ENCODE measurements at places on chromosomes 7 and 10. TPM values are rescaled to one million over a fixed set of nuclear protein-coding genes. Genes with fewer than 3 reads are reported as not detected.

Gene OR2F1
- not detected for total RNA-seq

- DNase-seq, result peak; percentile 63
Measured at GRCh38 chr7:89837515-89837914, 316.8 kb upstream of the STEAP1 start.

DNA sequence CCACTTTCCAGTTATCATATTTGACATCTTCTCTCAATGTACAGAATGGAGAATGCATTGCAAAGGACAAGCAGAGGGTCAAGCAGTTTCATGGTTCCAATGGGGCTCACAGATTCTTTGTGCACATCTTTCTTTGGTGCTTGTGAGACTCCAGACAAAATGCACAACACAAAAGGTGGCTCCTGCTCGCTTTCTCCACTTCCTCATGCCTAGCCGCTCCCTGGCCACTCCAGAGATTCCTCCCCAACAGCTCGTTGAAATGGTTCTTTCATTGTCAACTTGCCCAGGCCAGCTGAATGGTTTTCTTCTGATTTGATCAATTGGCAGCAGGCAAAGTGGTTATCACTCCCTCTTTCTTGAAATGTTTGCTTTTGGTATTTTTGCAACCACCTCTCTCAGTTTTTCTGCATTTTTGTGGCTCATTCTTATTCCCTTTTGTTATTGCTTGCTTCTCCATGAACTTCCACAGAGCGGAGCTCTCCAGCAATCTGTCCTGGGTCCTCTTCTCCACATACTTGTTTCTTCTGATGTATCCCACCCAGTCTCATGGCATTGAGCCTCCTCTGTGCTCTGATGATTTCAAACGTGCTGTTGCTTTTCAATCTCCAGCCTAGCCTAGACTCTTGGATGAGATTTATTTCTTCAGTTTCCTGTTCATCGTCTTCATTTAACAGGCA, 507.8 kb upstream of the MKI67 start:
- DNase-seq, result peak; percentile 59

DNA sequence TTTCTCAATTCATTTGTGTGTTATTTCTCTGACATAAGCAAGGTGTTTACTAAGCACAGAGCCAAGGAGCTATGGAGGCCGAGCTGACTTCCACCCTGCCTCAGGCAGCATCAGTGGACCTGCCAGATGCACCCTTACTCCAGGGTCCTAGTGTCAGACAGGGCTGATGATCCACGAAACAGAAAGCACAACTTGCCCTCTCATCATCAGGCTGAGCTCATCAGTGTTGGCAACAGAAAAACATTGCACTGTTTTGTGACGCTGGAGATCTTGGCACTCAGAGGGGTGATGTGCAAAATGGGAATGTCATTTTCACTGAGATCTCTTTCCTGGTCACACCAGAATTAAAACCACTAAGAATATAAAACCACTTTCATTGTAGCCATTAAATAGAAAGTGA, 201.8 kb downstream of the GLI3 start:
- no peak for DNase-seq

GRCh38 chr10:102619281-102619981, 24.8 kb upstream of the TRIM8 start:
- no peak for DNase-seq

Gene MALRD1
- total RNA-seq, result 1.1 TPM

- DNase-seq, result peak; percentile 19
Measured at GRCh38 chr10:126905776-126906703, 812 bp downstream of the DOCK1 start.

Gene JAKMIP3
- total RNA-seq, result 2.0 TPM

DNA sequence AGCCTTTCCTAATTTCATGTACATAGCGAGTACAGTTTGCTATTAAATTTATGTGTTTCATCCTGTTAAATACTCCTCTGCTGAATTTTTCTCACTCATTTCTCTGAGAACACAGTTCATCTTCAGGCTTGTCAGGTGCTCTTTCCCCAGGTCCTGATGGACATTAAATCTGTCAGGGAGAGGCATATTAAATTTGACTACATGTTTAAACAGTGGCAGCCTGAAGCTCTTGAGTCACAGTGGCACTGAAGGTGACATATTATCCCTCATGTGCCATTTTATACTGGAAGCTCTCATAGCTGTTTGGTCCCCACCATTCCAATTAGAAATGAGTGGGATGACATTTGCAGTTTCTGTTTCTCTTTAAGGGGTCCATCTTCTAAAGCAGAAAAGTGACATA, 1089.6 kb upstream of the SORCS1 start:
- DNase-seq, result no peak

DNA sequence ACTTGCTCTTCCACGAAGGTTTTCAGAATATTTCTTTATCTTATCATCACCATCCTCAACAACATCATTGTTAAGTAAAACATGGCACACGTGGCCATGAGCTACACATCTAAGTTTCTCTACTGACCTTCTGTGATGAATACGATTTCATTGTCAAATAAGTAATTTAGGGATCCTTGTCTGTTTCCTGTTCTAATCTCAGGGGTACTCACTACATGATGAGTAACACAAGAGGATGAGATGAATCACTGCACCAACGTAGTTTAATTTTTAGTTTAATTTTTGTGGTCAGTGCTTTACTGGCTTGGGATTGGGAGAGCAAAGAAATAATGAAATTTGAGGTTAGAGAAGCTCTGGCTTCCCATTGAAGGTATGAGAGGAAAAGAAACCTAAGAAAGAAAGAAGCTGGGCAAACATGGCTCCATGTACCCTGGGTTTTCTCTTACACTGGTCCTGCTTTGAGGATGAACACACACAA, 461.9 kb upstream of the KLF6 start:
- peak; percentile 52 for DNase-seq

DNA sequence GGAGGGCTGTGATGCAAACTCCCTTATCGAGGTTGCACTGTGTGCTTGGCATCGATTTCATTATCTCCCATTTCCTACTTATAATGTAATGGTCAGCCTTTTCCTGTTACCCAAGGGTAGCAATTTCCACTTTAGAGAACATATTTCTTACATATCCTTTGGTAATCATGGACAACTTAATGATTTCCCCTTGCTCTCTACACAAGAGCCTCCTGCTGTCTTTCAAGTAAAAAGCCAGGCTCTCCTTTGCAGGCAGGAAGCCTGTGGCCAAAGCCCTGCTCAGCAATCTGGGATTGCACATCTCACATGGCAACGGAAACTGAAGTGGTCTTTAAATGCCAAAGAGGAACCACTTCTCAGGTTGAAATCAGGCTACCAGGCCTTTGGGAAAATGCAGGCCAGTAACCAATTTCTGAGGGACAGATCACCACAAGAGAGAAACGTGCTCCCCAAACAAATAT, 86.7 kb upstream of the IKZF1 start:
- no peak for DNase-seq

Gene FGL2
- not detected for total RNA-seq

DNA sequence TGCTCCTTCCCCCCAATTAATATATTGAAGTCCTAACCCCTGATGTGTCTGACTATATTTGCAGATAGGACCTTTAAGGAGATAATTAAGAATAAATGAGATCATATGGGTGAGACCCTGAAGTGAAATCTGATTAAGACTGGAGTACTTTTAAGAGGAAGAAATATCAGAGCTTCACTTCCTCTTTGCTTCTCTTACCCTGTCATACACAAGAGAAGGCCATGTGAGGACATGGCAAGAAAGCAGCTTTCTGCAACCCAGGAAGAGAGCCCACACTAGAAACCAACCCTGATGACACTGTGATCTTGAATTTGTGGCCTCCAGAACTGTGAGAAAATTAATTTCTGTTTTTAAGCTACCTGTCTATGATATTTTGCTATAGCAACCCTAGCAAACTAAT, 44.2 kb downstream of the JMJD1C start:
- no peak for DNase-seq

GRCh38 chr10:77494327-77494726, 143.3 kb downstream of the KCNMA1 start:
- DNase-seq, result peak; percentile 40

Gene TMEM248
- total RNA-seq, result 78.8 TPM

DNA sequence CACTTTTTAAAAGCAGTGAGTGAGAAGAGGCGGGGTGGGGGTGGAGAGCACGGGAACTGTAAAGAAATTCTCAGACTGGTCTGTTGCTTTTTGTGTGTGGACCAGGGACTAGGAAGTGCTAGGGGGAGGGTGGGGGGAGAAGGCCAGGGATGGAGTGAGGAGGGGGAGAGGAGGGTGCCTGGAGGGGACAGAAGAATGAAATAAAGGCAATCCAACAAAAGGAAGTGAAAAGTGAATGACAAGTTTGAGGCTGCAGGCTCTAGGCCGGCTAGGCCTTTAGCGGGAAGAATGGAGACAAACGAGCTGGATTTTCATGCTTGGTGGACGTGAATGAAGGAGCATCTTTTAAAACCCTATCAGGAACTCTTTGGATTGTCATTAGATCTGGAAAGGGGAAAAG, 13.7 kb downstream of the NEUROG3 start:
- no peak for DNase-seq

Gene GRM8
- total RNA-seq, result 0.80 TPM

DNA sequence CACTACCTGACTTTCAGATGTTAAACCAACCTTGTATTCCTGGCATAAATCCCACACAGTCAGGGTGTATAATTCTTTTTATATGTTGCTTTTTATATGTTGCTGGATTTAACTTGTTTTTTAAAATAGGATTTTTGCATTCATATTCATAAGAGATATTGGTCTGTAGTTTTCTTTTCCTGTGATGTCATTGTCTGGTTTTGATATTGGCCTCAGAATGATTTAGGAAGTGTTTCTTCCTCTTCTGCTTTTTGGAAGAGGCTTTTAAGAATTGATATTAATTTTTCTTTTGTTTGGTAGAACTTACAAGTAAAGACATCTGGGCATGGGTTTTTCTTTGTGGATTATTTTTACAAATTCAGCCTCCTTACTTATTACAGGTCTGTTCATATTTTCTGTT, 93.1 kb downstream of the CARD11 start:
- no peak for DNase-seq

Gene COL17A1
- not detected for total RNA-seq

DNA sequence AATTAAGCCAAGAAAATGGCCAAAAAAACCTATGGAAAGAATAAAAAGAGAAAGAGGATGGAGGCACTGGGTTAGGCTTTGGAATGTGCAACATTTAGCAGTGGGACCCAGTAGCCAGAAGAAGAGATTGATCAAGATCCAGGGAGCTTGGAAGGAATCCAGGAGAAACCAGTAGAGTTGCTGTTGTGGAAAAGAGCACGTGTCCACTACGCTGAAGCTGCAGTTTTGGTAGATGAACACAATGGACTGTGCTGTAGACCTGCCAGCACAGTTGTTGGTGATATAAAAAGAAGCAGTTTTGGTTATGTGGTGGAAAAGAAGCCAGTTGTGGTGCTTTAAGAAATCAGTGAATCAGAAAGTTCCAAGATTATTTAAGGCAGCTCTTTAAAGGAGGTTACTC, 802.2 kb upstream of the POM121L12 start:
- no peak for DNase-seq

GRCh38 chr7:107025449-107026103, 18.9 kb upstream of the PRKAR2B start:
- no peak for DNase-seq

- DNase-seq, result no peak
Measured at GRCh38 chr7:158277219-158278141, 310.1 kb downstream of the PTPRN2 start.

DNA sequence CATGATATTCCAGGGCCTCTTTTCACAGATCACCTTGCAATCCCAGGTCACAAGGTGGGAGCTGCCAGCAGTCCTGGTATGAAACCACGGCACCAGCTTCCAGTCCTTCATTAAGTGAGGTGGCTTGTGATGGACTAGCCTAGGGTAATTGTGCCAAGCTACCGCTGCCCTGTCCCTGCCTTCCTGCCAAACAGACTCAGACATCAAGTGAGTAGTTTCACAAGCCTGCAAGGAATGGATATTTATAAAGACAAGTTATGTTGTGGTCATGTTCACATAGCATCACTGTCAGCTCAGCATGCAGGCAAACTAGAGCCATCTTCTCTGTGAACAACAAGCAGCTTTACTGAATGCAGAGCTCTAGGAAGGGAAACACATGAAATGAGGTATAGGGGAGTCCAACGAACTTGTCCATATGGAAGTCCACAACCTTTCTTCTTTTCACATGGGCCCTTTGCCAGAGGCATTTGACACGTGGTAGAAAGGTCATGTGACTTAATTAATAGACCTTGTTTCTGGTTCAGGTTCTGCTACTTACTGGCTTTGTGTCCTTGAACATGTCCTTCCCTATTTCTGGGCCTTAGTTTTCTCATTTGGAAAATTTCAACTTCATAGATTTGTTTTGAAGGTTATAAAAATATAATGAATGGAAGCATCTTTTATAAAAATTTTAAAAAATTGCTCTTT, 1061.2 kb downstream of the KCNMA1 start:
- DNase-seq, result no peak

DNA sequence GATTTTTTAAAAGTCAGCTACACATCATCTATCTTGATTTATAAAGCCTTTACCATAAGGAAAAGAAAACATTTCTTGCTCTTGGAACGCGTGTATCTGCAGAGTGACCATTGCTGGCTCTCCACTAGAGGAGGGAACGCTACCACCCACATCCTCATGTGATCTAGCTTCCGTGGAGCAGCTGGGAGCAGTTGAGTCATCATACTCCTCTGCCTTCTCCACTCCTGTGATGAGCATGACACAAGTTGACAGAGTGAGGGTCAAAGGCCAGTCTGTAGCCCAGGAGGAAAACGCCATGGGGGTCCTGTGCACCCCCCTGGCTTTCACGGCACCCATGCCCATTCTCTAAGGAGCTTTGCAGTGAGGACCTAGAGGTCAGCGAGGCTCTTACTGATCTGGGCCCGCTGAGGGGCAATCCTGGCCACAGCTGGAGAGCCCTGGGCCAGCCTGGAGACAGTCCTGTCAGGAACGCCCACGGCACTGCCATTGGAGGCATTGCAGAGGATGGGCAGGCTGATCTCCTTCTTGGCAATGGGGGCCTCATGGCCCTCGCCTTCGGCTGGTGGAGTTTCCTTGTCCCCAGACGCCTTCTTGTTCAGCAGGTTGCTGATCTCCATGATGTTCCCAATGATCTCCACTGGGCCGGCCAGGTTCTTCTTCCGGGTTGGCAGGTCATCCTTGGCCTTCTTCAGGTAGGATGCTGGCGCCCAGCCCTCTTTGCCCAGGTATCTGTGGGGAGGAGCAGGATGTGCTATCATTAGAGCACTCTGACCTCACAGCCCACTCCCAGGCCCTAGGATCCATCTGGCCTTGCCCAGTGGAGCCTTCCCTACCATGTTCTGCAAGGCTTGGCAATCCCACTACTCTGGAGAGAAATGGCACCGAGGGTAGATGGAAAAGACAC, 119.2 kb downstream of the NEURL1 start:
- DNase-seq, result no peak
